Stimulated activated CD4-positive, alpha-beta T cell treated with anti-CD3 and anti-CD28 coated beads, Interleukin-12 subunit alpha, Interleukin-12 subunit beta, amount 100 ng/mL, for 24 hours (primary cell): ENCODE measurements at places on chromosomes 1 and 21.

DNA sequence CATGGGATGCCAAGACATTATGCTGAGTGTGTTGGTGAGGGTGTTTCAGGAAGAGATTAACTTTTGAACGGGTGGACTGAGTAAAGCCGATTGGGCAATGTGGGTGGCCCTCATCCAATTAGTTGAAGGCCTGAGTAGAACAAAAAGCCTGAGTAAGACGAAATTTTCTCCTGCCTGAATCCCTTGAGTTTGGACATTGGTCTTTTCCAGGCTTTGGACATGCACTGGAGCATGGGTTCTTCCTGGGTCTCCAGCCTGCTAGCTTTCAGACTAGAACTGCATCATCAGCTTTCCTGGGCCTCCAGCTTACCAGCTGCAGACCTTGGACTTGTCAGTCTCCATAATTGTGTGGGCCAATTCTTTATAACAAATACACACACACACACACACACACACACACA lies 63.6 kb downstream of the NIBAN1 start:
- no peak for DNase-seq

- DNase-seq, result no peak
These were observed 49.8 kb downstream of the NFASC start for GRCh38 chr1:204920511-204920910.

DNA sequence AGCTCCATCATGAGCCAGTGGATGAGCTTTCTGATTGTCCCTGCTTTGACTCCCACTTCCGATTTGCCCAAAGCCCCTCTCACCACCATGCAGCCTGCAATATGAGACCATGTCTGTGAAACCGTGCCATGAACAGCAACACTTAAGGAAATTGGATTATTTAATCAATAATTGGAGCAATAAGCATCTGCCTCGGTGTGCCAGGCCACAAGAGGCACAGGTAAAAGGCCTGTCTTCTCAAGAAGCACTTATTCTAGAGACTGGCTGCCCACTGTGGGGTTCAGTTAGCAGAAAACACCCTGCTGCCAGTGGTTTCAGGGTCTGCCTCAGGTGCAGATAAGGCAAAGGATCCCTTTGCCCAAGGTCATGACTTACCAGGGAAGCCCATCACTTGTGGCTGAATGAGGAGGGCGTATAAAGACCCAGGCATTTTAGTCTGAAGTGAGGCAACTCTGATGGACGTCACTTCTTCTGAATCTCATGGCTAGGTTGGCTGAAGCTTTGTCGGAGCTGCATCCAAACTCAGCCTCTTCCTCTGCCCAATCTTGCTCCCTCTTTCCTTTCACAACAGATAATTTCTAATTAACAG lies 7.1 kb upstream of the CHI3L2 start:
- DNase-seq, result no peak

DNA sequence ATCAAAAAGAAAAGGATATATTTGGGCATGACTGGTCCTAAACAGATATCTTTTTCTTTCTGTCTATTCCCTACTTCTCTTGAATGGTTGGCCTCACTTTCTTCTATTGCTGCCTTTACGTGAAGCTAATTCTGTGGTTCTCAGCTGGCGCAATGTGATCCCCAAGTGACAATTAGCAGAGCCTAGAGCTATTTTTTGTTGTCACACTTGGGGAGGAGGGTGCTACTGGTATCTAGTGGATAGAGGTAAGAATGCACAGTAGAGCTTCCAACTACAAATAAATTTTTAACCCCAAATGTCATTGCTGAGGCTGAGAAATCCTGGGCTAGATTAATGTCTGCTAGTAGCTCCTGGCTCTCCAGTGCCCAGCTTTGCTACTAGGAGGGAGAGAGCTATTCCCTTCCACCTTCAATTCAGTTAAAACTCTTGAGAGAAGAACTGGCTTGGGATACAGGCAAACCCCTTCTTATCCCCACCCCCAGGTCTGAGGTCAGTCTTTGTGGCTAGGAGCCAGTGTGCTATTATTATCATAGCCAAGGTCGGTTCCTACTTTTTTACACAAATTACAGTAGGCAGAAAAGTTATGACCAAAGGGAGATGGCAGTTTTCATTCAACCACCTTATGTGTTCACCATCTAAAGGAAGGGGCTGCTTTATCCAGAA lies 102.1 kb downstream of the SNX7 start:
- DNase-seq, result no peak

GRCh38 chr21:34091032-34091431 lies 17.7 kb downstream of the MRPS6 start:
- no peak for DNase-seq
